Natural killer cell (primary cell): ENCODE measurements at places on chromosomes 5 and 9. TPM values are rescaled to one million over a fixed set of nuclear protein-coding genes. Genes with fewer than 3 reads are reported as not detected.

Gene SEMA5A
- total RNA-seq = not detected

Gene PBX3
- 44.6 TPM for total RNA-seq

Gene GRIN1
- not detected for total RNA-seq

Gene NDFIP1
- 45.4 TPM for total RNA-seq

Gene PCDHA9
- not detected for total RNA-seq
